ENCODE measurements at places on chromosomes 3 and 15.

DNA sequence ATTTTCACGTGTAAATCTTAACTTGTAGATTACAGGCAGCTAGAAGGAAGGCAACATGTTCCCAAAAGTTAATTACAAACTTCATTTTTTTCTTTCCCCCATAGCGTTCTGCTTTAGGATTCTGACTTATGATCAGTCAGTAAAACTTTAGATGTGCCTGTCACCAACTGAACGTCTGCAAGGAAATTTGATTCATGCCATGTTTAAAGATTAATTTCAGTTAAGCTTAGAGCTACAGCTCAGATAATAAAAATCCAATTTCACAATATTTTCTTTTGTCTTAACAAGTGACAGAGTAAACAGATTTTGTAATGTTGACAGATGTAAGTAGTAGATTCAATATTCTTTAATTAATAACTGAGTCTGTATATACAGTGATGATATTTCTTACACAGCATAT, 253.1 kb downstream of the NFKBIZ start:
- no peak for DNase-seq

DNA sequence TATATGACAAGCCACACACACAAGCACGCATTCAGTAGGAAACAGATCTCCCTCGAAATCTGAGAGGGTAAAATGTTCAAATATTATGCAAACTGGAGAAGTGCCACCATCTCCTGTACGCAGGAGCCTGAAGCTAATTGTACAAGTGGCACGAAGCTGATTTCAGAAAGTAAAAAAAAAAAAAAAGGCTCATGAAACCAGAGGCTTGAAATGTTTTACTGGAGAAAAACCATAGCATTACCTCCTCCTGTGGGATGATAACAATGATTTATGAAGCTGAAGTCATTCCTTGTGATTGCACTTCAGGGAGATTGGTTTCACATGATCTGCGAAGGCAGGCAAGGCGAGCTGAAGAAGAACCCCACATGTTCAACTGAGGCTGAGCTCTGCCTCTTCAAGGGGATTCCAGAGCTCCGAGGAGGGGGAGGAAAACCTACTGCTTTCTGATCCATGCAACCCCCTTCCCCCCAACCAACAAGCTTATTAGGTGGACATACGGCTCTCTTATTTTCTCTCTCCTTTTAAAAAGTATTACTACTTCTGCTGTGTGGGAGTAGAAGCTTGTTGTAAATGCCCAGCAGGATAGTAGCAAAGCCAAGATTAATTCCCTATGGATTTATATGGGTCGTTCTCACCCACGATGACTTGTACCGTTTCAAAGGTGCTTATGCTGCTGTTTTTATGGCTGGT, 101.1 kb downstream of the GREM1 start:
- DNase-seq = no peak

DNA sequence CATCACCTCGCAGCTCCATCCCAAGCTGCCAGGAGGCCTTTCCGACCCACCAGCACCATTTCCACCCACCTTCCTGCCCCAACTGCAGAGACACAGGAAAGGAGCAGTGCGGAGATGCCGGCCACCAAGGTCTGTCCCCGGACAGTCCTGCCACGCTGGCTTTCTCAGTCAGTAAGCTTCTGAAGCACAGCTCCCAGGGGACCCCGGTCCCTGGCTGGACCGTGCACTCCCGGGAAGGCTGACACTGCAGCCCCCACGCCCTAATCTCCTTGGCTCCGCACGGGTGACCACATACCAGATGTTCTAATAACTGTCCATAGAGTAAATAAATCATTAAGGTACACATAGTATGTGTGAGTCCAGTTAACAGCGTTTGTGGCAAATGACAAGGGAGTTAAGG, 73.5 kb downstream of the VGLL4 start:
- DNase-seq = no peak

- no peak for DNase-seq
These were observed 40.4 kb upstream of the LIMD1 start for GRCh38 chr3:45554006-45554666.

GRCh38 chr3:159882367-159882766, 106.3 kb upstream of the IL12A start:
- DNase-seq = no peak

GRCh38 chr15:92883163-92883875, 16.8 kb upstream of the CHD2 start:
- DNase-seq = no peak

DNA sequence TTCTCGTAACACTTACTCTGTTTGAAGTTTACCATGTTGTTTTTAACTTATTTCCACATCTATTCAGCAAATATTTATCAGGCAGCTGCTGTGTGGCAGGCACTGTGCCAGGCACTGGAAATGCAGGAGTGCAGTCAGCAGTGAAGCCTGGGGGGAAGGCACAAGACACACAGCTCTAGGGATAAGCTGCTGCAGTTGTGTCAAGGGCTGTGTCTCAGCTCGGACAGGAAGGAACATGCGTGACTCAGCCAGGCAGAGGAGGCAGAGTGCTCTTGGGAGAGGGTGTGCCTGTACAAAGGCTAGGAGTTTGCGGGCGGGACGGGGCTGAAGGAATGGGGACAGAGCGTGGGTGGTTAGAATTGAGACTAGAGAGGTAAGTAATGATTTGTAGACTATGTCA, 24.7 kb downstream of the LYSMD4 start:
- DNase-seq = no peak

- DNase-seq = no peak
These were observed 97.1 kb upstream of the CHL1 start for GRCh38 chr3:99506-99905.

DNA sequence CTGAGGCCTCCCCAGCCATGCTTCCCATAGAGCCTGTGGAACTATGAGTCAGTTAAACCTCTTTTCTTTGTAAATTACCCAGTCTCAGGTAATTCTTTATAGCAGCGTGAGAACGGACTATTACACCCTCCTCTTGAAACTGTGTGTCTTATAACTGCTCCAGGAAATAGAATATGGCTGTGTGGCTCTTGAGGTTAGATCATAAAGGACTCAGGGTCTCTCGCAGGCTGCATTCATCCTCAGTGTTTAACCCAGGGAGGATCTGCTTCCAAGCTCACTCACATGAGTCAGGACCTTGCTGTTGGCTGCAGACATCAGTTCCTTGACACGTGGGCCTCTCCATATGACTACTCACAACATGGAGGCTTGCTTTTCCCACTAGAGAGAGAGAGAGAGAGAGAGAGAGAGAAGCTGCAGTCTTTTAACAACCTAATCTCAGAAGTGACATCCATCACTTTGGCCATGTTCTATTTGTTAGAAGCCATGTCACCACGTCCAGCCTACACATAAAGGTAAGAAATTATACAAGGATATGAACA, 114.3 kb upstream of the UBE2E1 start:
- no peak for DNase-seq

GRCh38 chr3:32934150-32934742, 17.2 kb upstream of the CCR4 start:
- no peak for DNase-seq

GRCh38 chr3:27133060-27133459, 236.1 kb downstream of the NEK10 start:
- no peak for DNase-seq

DNA sequence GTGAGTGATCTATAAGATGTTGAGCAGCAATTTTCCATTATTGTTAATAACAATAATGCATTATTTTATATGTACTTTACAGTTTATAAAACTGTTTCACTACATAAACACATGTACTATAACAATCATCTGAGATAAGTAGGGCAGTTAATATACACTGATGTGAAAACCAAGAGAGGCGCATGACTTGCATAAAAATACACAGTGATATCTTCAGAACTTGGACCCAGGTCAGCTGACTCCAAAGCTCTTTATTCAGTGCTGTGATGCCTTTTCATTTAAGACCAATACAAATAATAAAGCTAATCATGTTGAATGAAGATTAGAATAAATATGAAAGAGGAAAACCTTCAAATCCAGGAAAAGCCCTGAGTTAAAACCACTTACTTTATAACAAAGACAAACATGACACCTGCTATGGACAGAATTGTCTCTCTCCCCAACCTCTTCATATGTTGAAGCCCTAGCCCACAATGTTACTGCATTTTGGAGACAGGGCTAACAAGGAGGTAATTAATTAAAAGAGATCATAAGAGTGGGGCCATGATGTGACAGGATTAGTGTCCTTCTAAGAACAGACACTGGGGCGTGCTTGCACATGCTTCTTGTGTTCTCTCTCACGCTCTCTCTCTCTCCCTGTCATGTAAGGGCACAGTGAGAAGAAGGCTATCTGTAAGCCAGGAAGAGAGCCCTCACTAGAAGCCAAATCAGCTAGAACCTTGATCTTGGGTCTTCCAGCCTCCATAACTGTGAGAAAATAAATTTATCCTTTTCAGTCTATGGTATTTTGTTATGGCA, 55.8 kb upstream of the TSPAN3 start:
- no peak for DNase-seq

GRCh38 chr3:79414806-79415205, 353.0 kb downstream of the ROBO1 start:
- DNase-seq = no peak

- no peak for DNase-seq
These were observed 63.2 kb upstream of the RASGRP1 start for GRCh38 chr15:38627689-38628277.

DNA sequence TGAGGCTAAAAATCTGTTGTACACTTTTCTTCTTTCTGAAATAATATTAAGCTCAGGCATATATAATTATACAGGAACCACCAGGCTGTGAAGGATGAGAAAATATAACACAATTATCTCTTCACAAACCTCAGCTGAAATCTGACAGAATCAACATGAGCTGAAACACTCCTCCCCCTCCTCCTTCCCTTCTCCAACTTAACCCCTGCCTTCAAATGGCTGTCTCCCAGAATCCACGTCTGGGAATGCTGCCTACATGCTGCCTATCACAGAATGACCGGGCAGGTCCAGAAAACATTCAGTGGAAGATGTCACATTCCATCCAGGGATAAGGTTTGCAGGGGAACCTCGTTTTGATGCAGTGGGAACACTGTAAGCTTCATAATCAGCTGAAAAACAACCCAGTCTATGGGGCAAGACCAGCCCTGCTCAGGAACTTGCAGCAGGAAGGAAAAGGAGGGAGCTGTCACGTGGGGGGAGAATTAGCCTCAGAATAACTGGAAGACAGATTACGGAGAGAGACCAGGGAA, 44.0 kb upstream of the SEMA6D start:
- no peak for DNase-seq

- no peak for DNase-seq
These were observed 72.3 kb upstream of the NAALADL2 start for GRCh38 chr3:174786825-174787224.

GRCh38 chr3:177336873-177337450, 139.7 kb upstream of the TBL1XR1 start:
- DNase-seq = no peak

GRCh38 chr15:51097553-51098330, 3.0 kb upstream of the TNFAIP8L3 start:
- no peak for DNase-seq

- no peak for DNase-seq
These were observed 19.6 kb downstream of the PLXND1 start for GRCh38 chr3:129586746-129587430.

DNA sequence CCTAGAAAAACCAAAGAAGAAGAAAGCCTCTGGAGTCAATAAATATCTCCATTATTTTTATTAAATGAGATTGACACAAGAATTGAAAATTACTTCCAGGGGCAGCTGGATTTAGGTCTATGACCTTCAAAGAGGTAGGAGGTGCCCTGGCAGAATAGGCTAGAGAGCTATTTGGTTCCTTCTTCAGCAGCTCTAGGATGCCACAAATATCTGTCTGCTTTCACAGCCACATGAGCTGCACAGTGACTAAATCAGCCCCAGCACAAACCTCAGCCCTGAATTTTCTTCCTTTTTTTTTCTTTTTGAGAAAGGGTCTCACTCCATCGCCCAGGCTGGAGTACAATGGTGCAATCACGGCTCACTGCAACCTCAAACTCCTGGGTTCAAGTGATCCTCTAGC, 223.5 kb downstream of the ABHD5 start:
- DNase-seq = no peak

GRCh38 chr3:66602691-66603090, 101.9 kb upstream of the LRIG1 start:
- DNase-seq = no peak

DNA sequence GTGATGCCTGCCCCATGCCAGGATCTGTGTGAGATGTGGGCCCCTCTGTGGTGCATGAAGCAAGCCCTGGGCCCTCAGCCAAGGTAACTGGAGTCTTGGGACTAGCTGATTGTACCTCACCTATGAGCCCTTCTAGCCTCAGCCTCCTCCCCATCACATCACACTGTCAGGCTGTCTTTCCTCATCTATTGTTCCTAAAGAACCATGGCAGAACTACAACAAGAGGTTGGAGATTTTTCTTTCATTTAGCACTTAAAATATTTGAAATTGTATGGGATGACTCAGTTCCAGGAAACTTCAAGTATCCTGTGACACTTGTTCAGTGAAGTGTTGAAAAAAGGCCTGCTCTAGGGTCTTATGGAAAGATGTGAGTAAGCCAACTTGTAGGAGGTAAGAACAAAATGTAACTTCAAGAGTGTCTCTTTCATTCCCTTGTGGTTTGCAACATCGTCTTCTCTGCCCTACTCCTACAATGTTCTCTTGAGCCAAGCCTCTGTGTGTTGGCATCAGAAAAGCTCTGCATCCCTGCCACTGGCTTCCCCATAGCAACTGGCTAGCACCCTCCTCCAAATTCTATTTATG, 58.7 kb upstream of the TIPARP start:
- no peak for DNase-seq

GRCh38 chr3:69012100-69012799, 1.2 kb downstream of the EOGT start:
- DNase-seq = no peak

- peak; percentile 47 for DNase-seq
These were observed 12.9 kb downstream of the OCA2 start for GRCh38 chr15:28086175-28086703.

GRCh38 chr3:13132731-13133410, 59.6 kb upstream of the IQSEC1 start:
- DNase-seq = no peak

DNA sequence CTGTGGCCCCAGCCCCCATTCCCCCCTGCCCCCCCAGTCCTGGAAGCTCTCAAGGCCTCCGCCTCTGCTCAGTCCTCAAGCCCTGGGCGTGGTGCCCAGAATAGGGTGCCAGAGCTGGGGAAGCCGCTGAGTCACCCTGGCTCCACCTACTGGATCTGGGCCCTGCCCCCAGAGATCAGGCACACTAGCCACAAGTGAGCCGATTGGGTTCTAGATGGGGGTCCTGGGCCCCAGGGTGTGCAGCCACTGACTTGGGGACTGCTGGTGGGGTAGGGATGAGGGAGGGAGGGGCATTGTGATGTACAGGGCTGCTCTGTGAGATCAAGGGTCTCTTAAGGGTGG, 5.7 kb downstream of the EIF4G1 start:
- no peak for DNase-seq

DNA sequence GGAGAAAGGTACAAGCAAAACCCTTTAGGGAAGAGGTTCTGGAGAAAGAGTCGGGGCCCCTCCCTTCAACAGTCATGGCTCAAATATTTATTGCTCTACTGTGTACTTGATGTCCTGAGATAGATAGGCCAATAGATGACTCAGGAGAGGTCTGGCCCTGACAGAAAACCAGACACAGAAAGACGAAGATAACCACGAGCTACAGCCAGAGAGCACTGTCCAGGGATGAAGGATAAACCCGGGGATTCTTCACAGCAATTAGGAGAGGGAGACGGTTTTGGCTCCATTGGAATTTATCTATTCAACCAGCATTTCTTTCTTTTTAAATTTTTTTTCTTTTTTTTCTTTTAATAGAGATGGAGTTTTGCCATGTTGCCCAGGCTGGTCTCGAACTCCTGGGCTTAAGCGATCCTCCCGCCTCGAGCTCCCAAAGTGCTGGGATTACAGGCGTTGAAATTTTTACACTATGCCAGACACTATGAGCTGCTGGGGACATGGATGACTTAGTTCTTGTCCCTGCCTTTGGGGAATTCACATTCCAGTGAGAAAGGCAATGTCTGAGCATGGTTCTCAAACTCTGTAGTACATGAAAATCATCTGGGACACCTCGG, 4.6 kb upstream of the CIDEC start:
- no peak for DNase-seq

Measured in stimulated activated CD8-positive, alpha-beta memory T cell treated with anti-CD3 and anti-CD28 coated beads, Interleukin-12 subunit alpha, Interleukin-12 subunit beta, amount 100 ng/mL, for 1 hour (primary cell).